ENCODE measurements at places on chromosomes 13 and 19. TPM values are rescaled to one million over a fixed set of nuclear protein-coding genes. Genes with fewer than 3 reads are reported as not detected.

CYP4F11 gene
- 0.06 TPM for total RNA-seq

DNA sequence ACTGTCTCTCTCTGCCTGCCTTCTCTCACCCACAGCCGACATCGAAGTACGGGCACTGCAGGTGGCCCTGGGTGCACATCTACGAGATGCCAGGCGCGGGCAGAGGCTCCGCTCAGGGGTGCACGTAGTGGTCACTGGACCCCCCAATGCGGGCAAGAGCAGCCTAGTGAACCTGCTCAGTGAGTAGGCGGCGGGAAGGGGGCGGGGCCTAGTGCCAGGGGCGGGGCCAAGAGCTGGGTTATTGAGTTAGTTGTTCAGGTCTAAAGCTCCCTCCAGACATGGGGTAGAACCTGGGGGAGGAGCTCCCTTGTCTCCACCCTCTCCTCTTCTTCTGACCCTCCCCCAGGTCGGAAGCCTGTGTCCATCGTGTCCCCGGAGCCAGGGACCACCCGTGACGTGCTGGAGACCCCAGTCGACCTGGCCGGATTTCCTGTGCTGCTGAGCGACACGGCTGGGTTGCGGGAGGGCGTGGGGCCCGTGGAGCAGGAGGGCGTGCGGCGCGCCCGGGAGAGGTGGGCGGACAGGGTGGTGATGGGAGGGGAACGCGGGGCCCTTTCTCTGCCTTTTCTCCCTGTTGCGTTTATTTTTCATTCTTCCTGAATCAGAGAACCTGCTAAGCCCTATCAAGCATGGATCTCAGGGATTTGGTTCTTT lies 1.9 kb downstream of the GTPBP3 start:
- DNase-seq, result no peak

GNG8 gene
- total RNA-seq, result not detected

- DNase-seq, result no peak
These were observed 7.7 kb downstream of the PGLYRP1 start for GRCh38 chr19:46014941-46015686.

DNA sequence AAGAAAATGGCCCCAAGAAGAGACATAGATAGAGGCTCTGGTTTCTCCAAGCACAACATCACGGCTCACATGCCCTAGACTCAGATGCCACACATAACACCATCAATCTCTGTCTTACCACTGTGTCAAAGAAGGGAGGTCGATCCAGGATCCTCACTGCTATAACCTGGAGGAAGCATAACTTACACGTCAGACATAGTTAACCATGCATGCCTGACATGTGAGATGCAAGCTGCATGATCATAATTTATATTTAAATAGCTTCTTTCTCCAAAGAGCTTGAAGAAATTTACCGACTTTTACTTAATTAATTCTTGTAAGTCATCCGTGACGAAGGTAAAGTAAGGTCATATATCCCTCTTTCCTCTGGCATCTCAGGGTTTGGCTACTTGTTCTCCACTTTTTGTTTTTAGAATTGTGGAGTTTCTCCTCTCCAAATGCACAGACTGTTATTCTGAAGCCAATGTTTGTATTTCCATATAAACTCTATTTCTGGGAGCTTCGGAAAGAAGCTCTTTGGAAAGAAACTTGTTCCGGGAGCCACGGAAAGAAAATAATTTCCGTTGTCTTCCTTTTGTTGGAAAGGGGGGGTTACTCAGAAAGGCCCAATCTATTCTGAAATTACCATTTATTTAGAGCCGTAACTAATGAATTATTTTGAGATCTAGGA lies 205.6 kb downstream of the LHFPL6 start:
- no peak for DNase-seq

GRCh38 chr19:5313307-5313706 lies 27.3 kb downstream of the PTPRS start:
- no peak for DNase-seq

- no peak for DNase-seq
These were observed 66.8 kb upstream of the MED4 start for GRCh38 chr13:48161530-48162179.

DNA sequence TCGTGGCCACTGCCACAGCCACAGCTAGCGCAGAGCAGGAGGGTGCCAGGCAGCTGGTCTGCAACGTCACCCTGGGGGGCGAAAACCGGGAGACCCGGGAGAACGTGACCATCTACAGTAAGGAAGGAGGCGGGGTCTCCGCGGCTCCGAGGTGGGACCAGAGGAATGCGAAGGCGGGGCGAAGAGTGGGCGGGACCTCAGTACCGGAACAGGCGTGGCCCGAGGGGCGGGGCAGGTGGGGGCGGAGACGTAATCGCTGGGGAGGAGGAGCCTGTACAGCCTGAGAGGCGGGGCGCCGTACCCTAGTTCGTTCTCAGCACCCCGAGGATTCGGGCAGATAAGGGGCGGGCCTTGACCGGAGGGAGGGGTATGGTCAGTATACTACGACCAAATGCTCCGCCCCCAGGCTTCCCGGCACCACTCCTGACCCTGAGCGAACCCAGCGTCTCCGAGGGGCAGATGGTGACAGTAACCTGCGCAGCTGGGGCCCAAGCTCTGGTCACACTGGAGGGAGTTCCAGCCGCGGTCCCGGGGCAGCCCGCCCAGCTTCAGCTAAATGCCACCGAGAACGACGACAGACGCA lies 2.5 kb downstream of the ICAM5 start:
- peak; percentile 67 for DNase-seq

- DNase-seq, result no peak
These were observed 41.5 kb downstream of the KLF12 start for GRCh38 chr13:74092711-74093110.

DNA sequence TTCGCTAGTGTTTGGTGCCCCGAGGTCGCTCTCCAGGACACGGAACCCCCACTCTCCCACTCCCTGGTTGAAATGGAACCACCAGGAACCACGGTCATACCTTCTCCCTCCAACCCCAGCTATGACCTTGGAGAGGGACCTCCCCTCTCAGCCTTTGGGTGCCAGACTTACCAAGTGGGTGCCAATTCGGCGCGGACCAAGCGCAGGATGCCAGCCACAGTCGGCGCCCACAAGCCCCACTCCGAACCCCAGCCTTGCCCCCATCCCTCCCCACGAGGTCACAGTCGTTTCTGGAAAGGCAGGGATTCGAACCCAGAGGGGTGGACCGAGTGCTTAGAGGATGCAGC lies 910 bp downstream of the PDE4C start:
- DNase-seq, result no peak

GFY gene
- not detected for total RNA-seq

NDUFA3 gene
- total RNA-seq, result 29.4 TPM

DNA sequence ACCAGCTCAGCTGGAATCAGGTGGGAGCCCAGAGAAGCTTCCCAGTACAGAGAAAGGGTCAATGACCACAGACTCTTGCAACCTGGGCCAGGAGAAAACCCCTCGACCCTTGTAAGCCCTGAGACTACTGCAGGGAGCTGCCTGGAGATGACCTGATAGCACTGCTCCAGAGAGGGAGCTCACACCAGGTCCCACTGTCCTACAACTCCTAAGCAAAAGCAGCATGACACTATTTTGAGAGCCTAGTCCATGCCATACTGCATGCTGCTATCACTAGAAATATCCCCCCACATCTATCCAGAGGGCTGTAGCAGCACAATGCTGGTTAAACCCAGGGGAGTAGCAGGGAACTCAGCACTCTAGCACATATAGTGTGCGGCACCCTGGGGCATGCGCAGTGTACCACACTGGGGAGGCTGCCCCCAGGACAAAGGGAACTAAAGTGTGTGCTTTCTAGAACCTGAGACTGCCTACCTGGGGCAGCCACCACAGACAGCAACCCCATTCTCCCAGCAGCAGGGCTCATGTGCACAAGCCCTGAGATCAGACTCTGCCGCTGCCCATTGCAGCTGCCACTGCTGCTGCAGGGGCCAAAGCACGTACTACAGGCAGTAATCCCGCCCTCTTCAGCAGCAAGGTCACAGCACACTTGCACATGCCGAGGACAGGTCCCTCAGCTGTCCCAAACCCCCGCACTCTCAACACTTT lies 27.1 kb upstream of the N4BP2L1 start:
- no peak for DNase-seq

DNA sequence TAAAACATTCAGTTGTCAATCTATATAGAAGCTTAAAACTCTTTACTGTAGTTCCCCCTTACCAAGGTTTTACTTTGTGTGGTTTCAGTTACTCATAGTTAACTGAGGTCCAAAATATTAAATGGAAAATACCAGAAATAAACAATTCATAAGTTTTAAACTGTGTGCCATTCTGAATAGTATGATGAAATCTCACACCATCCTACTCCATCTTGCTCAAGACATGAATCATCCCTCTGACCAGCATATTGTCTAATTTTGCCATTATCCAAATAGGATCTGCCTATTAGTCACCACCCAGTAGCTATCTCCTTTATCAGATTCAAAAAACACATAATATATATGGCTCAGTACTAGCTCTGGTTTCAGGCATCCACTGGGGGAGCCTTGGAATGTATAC lies 22.4 kb downstream of the ZNF571 start:
- peak; percentile 59 for DNase-seq

GRCh38 chr13:48783181-48783630 lies 129.5 kb downstream of the CYSLTR2 start:
- DNase-seq, result peak; percentile 99

KASH5 gene
- not detected for total RNA-seq

ZNF460 gene
- total RNA-seq, result 25.8 TPM

GRCh38 chr13:52454459-52454819 lies 839 bp upstream of the CKAP2 start:
- peak; percentile 16 for DNase-seq

HIPK4 gene
- not detected for total RNA-seq

- no peak for DNase-seq
These were observed 476.4 kb downstream of the UQCRFS1 start for GRCh38 chr19:28736528-28736927.

- DNase-seq, result no peak
These were observed 2.4 kb downstream of the ADAMTSL5 start for GRCh38 chr19:1510442-1510806.

DNA sequence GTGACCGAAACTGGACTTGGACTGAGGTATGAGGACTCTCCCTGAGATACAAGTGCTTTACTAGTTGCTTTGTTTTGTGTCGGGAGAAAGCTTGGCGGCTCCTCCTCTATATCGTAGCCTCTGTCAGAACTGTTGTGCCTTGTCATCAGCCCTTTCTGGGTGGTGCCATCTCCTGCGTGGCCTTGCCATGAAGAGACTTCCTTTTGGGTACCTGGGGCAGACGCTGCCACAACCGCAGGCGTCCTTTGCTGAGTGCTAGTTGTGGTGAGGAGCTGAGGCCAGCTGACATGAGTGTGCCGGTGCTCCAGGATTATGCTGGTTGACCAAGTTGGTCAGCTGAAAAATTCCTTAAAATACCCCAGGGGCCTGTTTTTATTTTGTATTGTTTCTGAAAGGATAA lies 124.5 kb downstream of the AKAP11 start:
- DNase-seq, result peak; percentile 38

DNA sequence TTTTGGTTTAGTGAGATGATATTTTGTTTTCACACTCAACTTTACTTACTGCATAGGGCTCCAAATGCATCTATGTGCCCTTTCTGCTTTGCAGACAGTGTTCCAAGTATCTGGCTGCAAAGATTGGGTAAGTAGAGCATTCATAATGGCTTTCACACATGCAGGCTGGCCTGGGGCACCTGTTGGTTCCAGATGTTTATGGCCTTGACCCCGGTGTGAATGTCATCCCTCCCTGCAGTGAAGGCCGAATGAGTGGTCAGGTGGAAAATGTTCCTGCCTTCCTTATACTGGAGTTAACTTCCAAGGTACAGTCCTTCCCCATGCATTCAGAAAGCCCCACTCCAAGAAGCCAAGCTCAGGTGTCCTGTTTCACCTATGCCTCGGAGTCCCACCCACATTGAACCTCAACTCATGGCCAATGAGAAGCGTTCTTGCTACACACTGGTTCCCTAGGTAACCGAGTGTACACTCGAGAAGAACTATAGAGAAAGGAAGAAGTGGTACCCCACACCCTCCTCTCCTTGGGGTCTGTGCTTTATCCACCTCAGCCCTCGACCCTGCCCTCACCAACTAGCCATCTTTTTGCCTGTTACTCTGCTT lies 23.0 kb upstream of the ZNF536 start:
- DNase-seq, result no peak

DNA sequence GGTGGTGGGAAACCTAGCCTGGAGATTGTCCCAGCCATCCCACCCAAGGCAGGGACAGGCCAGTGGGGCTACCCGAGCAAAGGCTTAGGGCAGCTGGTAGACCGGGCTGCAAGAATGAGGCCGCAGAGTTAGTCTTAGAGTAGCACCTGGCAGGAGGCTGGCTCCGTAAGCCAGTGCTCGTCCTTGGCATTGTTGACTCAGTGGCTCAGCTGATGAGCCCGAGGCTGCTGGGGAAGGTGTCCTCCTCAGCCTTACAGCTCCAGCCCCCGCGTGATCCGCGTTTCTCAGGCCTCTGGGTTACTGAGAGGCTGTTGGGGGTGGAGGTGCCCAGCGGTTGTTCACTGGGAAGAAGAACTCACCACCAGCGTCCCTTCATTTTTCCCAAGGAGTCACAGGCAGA lies 24.7 kb downstream of the PPP1R37 start:
- no peak for DNase-seq

SIPA1L3 gene
- total RNA-seq, result 30.4 TPM

GRCh38 chr19:2302319-2303210 lies 5.4 kb downstream of the LINGO3 start:
- no peak for DNase-seq

- DNase-seq, result no peak
These were observed 6.2 kb downstream of the HIPK4 start for GRCh38 chr19:40383668-40384248.

ZNF583 gene
- 11.1 TPM for total RNA-seq

HCST gene
- not detected for total RNA-seq

DNA sequence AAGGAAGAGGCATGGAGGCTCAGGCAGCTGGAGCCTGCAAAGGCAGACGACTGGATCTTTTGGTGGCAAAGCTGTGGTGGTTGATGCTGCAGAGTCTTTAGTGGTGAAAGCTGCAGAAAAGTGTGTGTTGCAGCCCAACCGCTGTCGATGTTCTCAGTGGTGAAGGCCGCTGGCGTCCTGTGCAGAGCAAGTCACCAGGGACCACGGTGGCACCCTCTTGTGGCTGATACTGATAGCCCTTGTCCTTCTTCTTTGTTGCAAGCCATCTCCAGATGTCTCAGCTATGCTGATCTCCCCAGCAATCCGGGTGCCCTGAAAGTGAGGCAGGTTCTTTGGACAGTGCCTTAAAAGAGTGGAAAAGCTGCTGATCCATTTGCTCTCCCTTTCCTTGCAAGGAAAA lies 610.9 kb upstream of the PCDH9 start:
- DNase-seq, result no peak

- no peak for DNase-seq
These were observed 345.3 kb upstream of the OBI1 start for GRCh38 chr13:79003989-79004898.

DIRAS1 gene
- 2.5 TPM for total RNA-seq

DNA sequence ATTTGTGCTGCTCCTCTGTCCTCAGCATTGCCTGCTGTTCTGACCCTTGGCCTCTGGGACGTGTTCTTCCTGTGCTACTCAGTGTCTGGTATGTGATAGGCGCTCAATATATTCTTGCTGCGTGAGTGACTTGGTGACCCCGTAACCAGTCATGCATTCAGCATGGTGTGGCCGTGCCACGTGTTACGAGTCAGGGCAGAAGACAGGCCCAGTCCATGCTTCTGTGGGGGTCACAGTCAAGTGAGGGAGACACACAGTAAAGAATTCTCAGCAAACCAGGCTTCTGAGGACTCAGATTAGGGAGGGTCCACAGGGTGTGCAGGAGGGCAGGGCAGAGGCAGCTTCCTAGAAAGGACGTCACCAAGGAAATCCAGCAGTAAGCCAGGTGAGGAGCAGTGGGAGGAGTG lies 7.9 kb downstream of the PPP1R37 start:
- no peak for DNase-seq
